Upper lobe of left lung (tissue), 6 donors: ENCODE measurements at places on chromosomes 12 and 14.

DNA sequence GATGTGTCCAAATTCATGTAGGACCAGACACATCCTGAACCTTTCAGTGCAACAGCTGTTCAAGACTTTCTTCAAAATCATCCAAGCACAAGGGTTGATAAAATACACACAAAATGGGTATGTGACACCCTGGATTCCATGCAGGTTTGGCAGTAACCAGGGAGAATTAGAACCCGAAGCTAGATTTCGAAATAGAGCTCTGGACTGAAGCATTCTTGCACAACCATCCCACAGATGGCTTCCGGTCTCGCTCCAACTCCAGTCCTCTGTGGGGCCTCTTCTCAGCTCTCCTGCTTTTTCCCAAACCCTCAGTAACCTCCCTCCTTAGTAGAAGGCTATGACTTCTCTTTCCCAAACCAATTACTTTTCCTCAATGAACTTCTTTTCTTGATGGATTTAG is 171.3 kb downstream of the TTC7B start:
- no peak for DNase-seq

DNA sequence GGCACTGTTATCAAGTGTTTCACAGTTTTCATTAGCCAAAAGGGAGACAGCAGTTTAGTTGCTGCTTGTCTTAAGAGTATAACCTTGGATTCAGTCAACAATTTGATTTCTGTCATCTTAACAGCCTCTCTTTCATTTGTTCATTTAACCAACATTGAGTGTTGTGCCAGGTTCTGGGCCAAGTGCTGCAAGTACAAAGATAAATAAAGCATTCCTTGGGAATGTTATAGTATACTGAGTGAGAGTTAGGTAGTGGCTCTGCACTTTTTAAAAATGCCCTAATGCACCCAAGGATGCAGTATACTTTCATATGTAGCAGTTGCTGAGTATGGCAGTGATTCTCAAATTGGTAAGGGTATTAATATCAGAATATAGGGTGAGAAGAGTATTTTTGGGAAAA is 15.4 kb downstream of the APAF1 start:
- no peak for DNase-seq

- DNase-seq: no peak
Observed at GRCh38 chr12:6834254-6834653, 6.0 kb downstream of the P3H3 start.

- DNase-seq: no peak
Observed at GRCh38 chr12:52248541-52249461, 15.8 kb downstream of the KRT7 start.

DNA sequence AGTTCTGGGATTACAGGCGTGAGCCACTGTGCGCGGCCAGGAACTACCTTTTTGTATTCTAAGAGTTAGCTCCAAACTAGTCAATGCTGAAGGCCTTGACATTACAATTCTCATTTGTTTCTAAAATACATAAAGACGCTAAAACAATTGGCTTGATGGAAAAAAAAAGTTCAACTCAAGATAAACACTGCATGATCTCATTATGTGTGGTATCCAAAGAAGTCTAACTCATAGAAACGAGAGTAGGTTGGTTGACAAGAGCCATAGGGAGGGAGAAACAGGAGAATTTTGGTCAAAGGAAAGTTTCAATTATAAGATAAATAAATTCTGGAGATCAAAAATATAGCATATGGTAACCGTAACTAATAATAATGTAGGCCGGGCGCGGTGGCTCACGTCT is 20.0 kb upstream of the RNF34 start:
- no peak for DNase-seq
